NCI-H524 (cell line): ENCODE measurements at places on chromosomes 5 and 9.

DNA sequence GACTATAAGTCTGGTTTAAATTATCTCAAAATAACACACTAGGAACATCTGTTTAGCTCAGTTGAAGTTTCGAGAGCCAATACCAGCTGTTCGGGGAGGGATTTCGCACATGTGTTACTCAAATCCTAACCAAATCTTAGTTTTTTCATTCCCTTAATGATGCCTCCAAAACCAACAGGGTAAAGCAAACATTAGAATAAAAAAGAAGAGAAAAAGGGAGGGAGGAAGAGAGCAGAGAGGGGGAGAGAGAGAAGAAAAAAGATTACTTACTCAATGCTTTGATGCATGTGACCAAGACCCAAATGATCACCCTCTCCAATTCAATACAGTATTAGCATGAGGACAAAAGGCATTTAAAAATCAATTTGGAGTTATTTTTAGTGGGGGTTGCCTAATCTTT, 86.0 kb upstream of the NR5A1 start:
- peak; percentile 3 for DNase-seq

DNA sequence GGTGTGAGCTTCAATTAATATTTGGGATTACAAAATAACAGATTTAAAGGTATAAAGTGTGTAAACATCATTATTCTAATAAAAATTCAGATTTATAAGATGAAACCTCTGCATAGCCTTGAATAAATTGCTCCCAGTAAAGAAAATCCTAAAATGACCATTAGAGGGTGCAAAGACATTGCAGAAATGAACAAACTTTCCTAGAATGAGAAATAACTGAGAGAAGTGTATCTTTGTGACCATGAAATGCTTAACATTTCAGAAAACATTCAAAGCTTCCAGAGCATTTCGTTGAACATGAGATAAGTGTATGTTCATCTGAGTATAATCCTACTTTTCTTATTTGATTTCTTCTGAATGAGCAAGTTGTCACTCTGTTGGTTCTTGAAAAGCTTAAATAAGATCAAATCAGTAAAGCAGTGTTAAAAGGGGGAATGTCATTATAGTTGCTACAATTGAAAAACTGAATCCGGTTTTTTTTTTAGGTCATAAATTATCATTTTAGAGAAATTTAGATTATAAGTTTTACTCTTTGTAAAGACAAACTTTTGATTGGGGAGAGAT, 24.7 kb upstream of the NUDT12 start:
- peak; percentile 64 for DNase-seq

- DNase-seq, result no peak
Observed at GRCh38 chr9:108779551-108780325, 76.0 kb downstream of the ACTL7B start.

- DNase-seq, result no peak
Observed at GRCh38 chr9:70261131-70261870, 2.5 kb downstream of the SMC5 start.

DNA sequence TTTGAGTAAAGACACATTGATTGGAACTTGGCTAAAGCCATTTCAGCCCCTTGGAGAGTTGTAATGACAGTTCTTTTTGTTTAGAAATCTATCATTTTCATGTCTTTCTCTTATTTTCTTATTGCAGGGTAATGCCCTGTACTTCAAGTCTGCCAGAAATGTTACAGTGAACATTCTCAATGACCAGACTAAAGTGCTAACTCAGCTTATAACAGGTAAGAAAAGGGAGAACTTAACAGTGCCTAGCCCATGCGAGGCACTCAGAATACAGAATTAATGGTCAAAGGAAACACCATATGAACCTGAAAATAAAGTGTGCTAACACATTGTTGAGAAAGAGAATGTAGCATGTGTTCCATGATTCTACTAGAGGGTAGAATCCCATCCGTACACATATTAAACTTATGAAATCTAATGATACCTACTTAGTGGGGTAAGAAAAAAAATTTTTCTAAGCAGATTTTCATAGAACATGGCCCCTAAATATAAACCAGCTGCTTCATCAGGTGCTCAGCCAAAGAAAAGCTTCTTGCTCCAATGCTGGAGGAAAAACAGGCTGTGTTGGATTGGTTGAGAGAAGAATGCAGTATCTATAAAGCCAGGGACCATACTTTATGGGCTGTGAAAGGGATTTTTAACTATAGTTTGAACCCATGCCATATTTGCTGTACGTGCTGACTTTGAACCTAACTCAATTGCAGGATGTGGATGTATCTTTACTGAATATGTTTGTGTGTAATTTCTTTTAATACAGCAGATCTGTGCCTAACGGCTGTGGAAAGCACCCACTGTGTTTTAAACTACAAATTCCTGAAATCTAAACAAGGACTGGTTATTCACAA, 260.8 kb upstream of the PPP1R2B start:
- DNase-seq, result no peak

DNA sequence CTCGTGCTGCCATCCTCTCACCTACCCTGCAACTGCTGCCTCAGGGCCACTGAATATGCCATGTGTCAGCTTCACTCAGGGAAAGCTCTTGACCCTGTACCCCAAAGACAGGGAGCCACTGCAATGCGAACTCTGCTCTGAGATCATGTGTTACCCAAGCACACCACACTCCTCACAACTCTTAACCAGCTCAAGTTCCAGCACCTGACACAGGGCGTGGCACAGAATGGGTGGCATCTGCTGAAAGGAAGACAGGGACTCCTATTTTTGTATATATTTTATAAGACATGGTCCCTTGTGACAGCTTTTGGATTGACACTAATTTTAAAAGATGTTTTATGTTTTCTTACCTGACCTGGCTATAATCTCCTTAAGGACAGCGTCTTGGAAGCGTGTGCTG, 10.7 kb downstream of the PHYKPL start:
- DNase-seq, result no peak

- DNase-seq, result no peak
Observed at GRCh38 chr9:16030528-16031185, 477.8 kb downstream of the CCDC171 start.

DNA sequence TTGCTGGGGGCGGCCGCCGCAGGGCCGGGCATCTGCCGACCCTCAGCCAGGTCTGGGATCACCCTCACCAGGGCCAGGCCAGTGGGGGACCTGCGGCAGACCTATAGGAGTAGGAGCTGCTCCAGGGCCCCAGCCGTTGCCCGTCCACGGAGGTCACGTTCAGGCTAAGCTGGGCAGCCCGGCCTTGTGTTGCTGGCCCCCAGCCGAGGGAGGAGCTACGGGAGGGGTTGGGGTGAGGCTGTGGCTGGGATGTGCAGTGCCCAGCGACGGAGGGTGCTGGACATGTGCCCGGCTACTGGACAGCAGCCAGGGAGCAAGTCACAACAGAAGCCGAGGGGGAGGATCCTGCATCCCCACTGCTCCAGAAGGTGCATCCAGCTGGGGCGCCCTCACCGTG, 39.6 kb upstream of the SLC6A19 start:
- peak; percentile 22 for DNase-seq

DNA sequence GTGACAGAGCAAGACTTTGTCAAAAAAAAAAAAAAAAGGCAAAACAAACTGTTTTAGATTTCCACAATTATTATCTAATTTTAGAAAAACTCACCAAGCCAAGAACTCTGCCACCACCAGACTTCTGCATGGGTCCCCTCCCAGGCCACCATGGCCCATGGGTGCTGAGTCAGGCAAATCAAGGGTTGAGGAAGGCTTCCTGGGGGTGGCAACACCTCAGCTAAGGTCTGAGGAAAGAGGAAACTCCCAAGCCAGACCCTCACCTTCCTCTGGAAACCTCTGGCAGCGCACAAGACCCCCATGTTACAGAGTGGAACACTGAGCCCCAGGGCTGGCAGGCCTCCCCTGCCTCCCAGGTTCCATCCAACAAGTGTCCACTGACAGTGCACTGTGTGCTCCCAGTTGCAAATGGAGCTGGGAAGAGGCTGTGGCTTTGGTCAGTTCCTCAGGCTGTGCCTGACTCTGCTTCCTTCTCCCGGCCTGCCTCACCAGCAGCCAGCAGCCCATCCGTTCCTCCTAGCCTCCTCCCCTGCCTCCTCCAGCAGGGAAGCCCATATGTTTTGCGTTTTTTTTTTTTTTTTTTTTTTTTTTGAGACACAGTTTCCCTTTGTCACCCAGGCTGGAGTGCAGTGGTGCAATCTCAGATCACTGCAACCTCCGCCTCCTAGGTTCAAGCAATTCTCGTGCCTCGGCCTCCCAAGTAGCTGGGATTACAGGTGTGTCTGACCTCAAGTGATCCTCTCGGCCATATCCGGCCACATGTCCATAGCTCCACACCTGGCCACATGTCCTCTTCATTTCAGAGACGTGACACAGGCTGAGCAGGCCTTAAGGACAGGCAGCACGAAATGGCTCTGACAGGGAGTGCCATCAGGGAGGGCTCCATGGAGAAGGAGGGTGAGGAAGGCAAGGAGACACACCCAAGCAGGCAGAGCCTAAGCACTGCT, 3.5 kb upstream of the SUSD3 start:
- DNase-seq, result peak; percentile 15

DNA sequence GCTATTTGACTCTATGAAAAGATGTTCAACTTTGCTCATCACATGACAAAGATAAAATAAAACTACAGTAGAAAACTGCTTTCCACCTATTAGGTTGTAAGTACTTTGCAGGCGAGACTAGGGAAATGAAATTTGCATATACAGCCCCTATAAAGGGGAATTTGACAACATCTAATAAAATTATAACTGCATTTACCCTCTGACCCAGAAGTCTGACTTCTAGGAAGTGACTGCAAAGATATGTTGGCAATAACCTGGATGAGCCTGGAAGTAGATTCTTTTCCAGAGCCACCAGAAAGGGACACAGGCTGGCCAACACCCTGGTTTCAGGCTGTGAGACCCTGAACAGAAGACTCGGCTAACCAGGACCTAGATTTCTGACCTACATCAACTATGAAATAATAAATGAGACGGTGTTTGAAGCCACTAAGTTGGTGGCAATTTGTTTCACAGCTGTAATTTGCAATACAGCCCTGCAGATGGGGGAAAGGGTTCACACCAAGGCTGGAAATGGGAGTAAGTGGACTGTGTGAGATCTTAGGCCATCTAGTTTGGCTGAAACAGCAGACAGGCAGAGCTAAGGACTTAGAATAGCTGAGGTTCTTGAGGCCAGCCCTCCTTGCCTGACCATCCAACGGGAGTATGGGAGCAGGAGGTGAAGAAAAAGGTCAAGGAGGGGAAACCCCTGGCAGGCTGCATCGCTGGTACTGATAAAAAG, 106.6 kb downstream of the SIL1 start:
- peak; percentile 60 for DNase-seq

- no peak for DNase-seq
Observed at GRCh38 chr5:14737291-14737690, 72.8 kb downstream of the OTULIN start.

- peak; percentile 71 for DNase-seq
Observed at GRCh38 chr5:34929720-34930461, 532 bp downstream of the DNAJC21 start.

DNA sequence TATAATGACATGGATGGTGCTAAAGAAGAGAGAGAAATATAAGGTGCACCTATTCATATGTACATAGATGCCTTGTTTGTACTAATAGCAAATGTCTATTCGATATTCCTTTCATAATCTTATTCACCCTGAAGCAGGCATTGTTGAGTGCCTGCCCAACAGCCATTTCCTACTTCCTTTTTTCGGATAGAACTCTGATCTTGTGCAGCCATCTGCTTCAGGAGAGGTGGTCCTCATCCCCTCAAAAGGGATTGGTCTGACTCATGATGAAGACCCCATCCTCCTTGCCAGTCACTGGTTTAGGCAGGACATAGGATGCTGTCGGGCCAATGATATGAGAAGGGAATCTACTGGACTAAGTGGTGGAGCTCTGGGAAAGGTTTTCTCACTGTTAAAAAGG, 8.4 kb upstream of the RANBP3L start:
- no peak for DNase-seq

DNA sequence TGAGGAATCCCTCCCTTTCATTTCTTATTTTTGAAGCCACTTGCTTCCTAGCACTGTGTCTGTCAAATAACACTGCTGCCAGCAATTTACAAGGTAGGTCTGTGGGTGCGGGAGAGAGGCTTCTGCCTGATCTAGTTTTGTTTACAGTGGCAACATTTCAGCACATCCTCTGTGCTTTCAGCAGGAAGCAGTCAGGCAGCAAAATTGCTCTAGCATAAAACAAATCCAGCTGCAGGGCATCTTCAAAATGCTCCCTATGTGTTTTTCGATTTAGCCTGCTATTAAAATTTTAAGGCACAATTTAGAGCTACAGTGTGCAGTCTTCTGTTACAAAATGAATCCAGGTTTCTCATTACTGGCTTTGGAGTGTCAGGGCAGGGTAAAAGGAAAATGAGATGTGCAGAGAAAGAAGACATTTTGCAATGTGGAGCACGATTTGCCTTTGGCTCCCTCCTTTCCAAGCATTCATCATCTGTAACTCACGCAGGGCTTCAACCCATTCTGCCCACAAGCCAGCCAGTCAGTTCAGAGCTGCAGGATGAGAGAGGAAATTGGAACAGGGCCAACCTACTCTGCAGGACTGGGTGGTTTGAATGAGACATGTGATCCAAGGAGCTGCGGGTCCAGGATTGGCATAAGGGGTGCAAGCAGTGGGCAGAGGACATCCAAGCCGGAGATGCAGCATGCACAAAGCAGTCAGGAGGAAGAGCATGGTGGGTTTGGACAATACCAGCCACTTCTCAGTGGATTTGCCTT, 143.4 kb upstream of the APC start:
- no peak for DNase-seq

DNA sequence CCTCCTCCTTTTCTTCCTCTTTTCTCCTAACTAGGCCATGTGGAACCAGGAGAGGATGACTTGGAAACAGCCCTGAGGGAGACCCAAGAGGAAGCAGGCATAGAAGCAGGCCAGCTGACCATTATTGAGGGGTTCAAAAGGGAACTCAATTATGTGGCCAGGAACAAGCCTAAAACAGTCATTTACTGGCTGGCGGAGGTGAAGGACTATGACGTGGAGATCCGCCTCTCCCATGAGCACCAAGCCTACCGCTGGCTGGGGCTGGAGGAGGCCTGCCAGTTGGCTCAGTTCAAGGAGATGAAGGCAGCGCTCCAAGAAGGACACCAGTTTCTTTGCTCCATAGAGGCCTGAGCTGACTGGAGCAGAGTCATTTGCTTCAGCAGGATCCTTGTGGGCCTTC, 13.7 kb downstream of the NUDT2 start:
- no peak for DNase-seq

DNA sequence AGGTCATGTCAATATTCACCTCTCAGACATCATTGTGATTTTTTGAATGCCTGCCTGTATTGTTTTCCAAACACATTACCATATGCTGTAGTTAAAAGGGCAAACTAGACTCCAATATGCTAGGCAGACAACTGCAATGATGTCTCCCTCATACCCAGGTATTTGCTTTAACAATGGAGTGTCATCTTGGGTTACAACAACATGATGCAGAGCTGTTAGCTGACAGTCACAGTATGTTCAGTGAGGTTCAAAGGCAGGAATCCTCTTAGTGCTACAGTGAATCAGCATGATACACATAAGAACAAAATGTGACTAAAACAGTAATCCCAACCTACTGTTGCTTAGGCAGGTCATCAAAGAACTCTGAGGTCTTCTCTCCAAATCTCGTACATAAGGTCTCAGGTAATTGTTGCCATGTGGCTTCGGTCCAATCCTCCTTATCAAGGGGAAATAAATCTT, 24.0 kb downstream of the OR1J1 start:
- no peak for DNase-seq
